Astrocyte of the spinal cord (primary cell): ENCODE measurements at places on chromosomes 13 and 19.
A peak's percentile ranks its signal among the peaks of the same experiment; 100 is the strongest.

GRCh38 chr13:102800145-102801041 lies 1.5 kb downstream of the BIVM start:
- DNase-seq, result peak; percentile 81

- DNase-seq, result no peak
Observed at GRCh38 chr19:56856822-56857221, 16.3 kb upstream of the PEG3 start.

- DNase-seq, result peak; percentile 17
Observed at GRCh38 chr19:52946322-52947310, 16.1 kb downstream of the ZNF816 start.

DNA sequence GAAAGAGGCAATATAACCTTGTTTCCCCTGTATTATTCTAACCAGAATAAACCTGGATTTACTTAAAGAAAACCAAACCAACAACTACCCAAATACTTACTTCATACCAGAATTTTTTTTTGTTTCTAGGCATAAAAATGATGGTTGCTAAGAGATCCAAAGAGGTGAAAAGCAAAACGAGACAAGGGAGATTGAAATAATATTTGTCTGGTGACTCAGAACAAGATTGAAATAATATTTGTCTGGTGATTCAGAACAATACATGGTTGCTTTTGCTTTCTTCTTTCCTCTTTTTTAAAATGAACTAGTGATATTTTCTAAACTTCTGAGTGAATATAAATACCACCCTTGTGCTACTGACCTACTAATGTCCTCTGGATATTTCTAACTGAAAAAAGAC lies 592.9 kb downstream of the KCTD12 start:
- peak; percentile 88 for DNase-seq

DNA sequence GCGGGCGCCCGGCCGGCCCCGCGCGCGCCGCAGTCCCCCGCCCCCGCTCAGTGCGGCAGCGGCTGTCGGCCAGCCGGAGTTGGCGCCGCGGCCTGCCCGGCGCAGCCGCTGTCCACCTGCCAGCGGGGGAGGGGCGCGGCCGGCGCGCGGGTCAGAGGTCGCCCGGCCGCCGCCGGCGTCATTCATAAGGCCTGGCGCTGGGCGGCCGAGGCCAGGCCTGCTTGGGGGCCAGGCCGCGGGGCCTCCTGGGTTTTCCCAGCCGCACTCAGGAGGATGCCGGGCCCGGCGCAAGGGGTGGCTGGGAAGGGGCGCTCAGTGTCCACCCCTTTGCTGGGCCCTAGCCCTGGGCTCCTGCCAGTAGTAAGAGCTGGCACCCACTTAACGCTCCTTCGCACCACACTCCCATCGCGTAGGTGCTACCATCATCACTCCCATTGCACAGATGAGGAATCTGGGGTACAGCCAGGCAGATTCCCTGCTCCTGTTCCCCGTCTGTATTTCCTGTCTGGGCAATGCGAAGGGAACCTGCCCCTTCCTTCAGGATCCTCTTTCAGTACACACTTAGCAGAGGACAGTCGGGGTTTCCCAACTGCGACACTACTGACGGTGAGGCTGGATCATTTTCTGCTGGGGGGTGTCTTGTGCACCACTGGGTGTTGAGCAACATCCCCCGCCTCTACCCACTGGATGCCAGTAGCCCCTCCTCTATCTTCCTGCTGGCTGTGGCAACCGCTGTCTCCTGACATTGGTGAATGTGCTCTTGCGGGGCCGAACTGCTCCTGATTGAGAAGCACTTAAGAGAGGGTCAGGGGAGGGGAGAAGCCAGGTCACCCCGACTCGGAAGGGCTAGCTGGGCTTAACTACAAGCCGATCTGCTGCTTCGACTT lies 846 bp upstream of the PRKACA start:
- DNase-seq, result peak; percentile 64
